ENCODE measurements at places on chromosomes 5 and 9.

DNA sequence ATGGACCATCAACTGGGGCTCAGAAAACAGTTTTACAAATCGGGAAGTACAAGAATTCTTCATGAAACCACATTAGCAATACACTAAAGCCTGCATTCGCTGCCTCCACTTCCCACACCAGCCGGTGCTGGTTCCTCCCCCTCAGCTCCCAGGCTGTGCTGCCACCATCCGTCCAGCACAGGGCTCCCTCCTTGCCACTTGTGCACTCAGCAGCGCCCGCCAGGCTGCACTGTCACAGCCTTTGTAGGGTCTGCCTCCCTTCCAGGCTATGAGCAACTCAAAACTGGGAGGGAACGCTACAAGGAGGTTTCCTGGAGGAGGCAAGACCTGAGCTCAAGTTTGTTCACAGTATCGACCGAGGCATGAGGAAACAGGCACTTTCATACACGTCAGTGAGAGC is 7.7 kb downstream of the MAPK9 start:
- no peak for DNase-seq

GRCh38 chr5:3599226-3600105 is 3.8 kb downstream of the IRX1 start:
- no peak for DNase-seq

DNA sequence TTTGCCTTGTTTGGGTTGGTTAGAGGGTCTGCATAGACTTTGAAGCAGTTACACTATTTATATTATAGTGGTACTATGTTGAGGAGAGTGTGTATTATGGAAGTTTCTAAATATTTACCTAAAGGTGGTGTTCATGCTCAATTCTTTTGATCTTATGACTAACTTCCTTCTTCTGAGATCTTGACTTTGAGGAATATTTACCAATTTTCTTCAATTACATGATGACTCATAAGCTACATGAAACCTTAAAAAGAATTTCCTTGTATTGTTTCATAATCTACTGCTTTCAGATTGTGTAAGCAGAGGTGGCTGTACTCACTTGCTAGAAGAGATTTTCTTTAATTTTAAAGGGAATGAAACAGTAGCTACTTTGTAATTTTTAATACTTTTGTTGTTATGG is 276.1 kb downstream of the TAF11L14 start:
- no peak for DNase-seq

- DNase-seq = no peak
Observed at GRCh38 chr9:99885747-99886146, 20.7 kb upstream of the STX17 start.

GRCh38 chr5:93070938-93071337 is 510.1 kb downstream of the NR2F1-AS1 start:
- no peak for DNase-seq

GRCh38 chr5:110854200-110854599 is 115.4 kb downstream of the SLC25A46 start:
- DNase-seq = no peak

DNA sequence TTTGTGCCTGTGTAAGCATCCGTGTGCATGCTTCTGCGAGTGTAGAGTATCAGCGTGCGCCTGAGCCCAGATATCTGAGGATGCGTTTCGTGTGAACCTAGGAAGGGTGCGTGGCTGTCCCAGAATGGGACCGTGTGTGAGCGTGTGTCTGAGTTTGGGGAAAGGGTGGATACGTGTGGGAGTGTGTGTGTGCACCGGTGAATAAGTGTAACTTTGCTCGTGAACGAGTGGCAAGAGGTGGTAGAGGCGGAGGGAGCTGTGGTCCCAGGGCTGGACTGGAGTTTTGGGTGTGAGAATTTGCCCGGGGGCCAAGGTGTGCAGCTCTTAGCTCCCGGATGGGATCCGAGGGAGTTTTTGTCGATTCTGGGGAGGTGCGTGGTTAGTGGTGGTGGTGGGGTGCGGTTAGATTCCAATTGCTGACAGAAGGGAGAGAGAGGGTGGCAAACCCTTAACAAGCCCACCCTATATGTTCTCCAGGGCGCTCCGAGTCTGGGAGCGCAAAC is 686 bp upstream of the COL27A1 start:
- no peak for DNase-seq

GRCh38 chr5:180366326-180366725 is 13.2 kb upstream of the GFPT2 start:
- DNase-seq = no peak

GRCh38 chr5:140142856-140143255 is 17.1 kb downstream of the IGIP start:
- no peak for DNase-seq

DNA sequence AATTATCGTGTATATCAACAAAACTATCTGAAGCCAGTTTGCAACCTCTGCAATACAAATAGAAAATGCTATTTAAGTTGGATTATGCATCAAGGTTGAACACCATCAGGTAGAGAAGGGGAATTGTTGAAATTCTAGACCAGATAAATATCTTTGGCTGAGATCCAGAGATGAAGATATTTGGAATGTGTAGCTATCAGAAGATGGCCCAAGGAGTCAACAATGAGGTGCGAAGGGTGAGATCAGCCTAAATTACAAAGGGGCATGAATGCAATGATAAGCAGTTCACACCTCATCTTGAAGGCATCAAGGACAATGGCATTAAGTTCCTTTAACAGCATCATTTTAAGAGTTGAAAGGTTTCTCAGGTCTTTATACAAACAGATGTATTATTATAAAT is 572.1 kb upstream of the DMAC1 start:
- DNase-seq = no peak

DNA sequence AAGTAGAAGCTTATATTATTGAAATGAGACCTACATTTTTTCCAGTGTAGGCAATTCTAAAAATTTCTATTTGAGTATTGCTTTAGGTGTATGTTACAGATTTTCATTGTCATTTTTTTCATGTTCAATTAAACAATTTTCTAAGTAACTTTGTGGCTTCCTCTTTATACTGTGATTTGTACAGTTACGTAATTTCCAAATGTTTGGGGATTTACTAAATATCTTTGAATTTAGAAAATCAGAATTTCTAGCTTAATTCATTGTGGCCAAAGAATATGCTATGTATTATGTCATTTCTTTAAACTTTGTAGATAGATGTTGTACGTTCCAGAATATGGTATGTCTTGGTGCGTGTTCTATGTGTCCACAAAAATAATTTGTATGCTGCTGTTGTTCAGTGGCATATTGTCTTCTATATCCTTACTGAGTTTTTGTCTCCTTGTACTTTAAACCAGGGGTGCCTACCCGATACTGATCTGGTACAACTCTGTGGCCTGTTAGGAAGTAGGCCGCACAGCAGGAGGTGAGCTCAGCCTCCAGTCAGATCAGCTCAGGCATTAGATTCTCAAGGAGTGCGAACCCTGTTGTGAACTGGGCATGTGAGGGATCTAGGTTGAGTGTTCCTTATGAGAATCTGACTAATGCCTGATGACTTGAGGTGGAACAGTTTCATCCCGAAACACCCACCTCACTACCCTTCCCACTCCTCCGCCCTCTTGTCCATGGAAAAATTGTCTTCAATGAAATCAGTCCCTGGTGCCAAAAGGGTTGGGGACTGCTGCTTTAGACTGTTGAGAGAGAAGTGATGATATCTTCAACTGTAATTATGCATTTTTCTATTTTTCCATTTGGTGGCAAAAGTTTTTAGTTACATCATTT is 63.5 kb downstream of the UBE2R2 start:
- no peak for DNase-seq

- DNase-seq = no peak
Observed at GRCh38 chr5:87004101-87004500, 263.6 kb upstream of the RASA1 start.

DNA sequence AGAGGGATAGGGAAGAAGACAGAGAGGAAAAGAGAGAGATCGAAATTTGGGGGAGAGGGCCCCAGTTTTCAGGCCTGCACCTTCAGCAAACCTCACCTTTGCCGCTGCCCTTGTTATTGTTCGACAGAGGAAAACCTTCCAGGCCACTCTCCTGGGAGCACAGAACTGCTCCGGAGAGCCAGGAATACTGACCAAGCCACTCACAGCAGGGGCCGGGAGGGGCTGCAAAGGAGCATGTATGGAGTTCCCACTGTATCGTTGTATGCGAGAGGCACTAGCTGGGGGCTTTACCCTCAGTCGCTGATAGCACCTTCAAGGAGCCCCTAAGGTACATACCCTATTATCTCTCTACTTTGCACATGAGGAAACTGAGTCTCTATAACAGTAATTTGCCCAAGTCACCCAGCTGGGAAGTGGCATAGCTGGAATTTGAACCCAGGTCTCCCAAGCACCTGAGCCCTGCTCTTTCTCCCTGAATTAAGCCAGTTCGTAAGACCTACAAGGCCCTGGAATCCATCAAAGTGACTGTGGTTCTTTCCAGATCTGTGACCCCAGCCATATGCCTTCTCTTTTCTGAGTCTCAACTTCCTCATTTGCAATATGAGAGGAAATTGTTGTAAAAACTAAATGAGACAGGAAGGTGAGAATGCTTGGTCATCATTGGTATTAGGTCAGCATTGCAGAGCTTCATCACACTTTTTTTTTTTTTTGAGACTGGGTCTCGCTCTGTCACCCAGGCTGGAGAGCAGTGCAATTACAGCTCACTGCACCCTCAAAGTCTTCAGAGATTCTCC is 21.0 kb upstream of the FOXE1 start:
- no peak for DNase-seq

GRCh38 chr9:5629312-5630080 is 589 bp downstream of the RIC1 start:
- no peak for DNase-seq

DNA sequence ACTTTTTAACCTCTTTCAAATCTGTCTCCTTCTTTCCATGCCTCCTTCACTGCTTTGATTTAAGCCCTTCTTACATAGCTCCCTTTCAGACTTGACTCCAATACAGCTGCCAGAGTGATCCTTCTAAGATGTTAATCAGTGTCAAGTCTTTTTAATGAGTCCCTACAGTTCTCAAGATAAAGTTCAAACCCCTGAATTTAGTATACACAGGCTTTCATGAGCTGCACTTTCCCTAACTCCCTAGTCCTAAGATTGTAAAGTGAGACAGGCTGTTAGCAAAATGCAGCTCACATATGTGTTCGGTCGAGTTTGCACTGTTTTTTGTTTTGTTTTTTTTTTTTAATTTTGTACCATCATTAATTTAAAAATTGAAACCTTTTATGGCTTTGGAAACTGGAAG is 190.4 kb upstream of the VCAN start:
- no peak for DNase-seq

DNA sequence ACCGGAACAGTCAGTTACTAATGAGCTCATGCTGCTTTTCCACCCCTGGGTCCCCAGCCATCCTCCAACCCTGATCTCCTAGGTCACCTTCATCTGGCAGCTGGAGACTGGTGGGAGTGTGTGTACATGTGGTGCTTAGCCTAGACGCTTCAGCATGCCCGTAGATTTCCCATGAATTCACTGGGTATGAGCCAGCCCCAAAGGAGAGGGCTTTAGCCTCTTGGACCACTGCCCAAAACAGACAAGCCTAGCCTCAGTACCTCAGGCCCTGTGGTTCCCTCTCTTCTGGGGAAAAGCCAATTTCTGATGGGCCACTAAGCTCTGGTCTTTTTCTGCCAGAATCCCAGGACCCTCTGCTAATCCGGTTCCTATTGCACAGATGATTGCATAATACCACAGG is 48.0 kb upstream of the ASTN2 start:
- DNase-seq = no peak

- peak; percentile 8 for DNase-seq
Observed at GRCh38 chr5:13632676-13633075, 311.8 kb downstream of the DNAH5 start.

GRCh38 chr5:79762929-79763328 is 73.3 kb downstream of the CMYA5 start:
- DNase-seq = no peak

GRCh38 chr9:91062281-91062680 is 260.7 kb downstream of the SYK start:
- no peak for DNase-seq

DNA sequence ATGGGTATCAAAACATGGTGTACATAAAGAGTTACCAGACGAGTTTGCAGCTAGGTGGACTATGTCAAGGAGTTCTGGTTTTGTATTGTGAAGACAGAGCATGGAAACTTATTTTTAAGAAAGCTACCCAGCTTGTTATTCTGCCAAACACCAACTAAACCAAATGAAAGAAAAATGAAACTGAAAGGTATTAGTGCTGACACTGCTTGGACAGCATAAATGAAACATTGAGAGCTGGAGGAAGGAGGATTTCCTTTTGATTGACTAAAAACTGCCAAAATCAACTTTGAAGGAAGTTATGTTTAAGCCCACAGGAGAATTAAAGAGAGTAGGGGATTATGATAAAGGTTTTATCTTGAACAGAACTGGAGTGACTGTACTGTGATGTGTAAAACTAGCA is 766.2 kb downstream of the PTPRD start:
- no peak for DNase-seq

- DNase-seq = no peak
Observed at GRCh38 chr9:20726144-20726543, 42.1 kb downstream of the FOCAD start.

DNA sequence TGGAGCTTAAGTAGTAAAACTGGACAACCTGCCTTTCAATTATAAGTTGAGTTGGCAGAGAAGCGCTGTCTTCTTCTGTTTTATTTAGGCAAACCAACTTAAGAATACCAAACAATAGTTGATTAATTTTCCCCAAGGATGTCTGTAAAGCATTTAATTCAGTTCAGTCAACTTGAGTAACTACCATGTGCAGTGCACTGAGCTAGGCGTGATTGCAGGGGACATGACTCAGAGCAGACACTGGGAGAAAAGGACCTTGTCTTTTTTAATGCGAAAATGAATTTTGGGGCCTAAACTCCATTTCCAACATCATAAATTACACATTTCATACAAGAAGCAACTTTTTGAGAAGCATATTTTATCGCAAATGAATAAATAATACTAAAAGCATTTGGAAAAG is 66.3 kb downstream of the FBXL7 start:
- DNase-seq = no peak

GRCh38 chr5:71633255-71634155 is 46.4 kb downstream of the MCCC2 start:
- no peak for DNase-seq

- DNase-seq = no peak
Observed at GRCh38 chr5:60586307-60586901, 113.6 kb downstream of the DEPDC1B start.

DNA sequence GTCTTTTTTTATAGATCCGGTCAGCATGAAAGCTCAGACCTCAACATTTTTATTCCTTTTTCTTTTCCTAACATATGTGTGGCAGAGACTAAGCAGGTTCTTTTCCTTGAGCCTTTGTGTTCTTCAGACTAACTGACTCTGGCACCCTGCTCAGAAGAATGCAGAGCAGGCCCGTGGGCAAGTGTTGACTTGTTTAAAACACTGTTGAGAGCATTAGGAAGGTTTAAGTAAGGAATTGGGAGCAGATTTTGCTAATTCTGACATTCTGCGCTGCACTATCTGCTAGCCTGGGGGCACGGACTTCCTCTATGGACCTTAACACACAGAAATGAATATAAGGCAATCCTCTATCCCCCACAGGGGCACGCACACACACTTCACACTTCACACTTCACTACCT is 182.5 kb upstream of the PIK3R1 start:
- DNase-seq = no peak

GRCh38 chr5:157485811-157486210 is 25.8 kb downstream of the NIPAL4 start:
- DNase-seq = no peak

Data from NT2/D1 (cell line).